ENCODE measurements at places on chromosomes 7 and 10.

- no peak for DNase-seq
These were observed 8.6 kb downstream of the EVX1 start for GRCh38 chr7:27251136-27251651.

DNA sequence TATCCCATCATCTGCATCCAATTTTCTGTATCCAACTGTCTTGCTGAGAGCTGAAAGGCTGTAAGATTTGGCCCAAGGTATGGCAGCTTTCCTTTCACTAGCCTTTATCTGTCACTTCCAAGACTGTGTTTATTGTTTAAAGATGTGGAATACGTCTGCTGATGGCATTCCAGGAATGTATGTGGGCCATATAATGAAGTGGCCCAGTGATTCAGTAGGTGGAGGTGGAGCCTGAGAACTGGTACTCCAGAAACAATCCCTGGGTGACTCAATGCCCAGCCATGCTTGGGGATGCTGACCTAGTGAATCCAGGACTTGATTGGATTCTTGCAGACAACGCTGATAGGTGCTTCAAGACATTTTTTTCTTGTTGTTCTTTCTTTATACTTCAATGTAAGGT is 13.5 kb downstream of the NEUROD6 start:
- DNase-seq: no peak

GRCh38 chr10:95835911-95836310 is 71.9 kb upstream of the CC2D2B start:
- no peak for DNase-seq

DNA sequence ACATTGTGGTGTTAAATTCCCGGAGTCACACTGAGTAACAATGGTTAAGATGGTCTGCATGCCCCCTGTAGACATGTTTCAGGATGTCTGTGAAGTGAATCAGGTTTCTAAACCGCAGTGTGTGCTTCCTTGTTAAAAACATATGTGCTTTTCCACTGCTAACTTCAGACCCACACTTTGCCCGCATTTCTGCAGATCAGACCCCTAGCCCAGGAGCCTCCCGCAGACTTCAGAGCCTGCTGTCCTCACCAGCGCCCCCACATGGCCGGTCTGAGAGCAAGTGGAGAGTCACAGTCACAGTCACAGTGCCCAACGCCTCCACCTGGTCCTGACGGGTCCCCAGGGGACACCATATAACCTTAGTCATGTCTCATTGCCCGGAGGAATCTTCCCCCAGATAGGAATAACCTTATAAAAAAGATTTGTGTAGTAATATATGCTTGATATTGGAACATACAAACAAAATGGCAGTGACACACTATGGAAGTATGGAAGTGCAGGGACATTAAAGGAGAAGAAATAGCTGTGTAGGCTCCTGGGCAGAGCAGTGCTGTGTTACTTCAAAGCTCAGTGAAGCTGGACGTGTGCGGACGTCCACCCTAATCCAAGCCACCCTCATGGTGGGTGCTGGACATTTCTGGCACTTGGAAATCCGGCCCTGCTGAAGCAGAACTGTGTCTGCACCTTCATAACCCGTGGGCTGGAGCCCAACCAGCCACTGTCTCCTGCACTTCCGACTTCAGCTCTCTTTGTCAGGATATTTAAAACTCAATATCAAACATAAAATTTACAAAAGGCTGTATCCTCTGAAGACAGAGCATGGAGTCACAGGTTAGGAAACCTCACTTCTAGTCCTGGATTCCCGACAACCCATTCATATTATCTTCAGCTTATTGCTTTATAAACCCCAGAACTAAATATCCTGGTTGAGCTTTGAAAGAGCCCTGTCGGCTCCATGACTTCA is 29.0 kb downstream of the GSTO2 start:
- no peak for DNase-seq

DNA sequence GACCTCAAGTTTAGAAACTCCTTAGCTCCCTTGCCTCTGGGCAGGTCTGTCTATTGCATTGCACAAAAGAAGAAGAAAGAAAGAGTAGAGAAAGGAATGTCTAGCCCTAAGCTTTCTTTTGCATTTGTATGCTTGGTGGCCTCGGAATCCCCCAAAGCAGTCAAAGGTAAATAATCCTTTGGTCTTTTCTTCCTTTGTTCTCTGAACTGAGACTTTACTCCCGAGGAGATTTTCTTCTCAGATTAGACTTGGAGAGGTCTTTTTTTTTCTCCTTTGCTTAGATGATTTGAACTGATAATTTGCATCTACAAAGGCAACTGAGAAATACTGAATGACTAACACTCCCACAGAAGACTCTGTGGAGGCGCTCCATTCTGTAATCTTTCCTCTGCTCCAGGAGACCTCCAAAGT is 93.2 kb downstream of the AKR1D1 start:
- DNase-seq: no peak

- DNase-seq: no peak
These were observed 175.0 kb upstream of the CHRM2 start for GRCh38 chr7:136693166-136694119.

DNA sequence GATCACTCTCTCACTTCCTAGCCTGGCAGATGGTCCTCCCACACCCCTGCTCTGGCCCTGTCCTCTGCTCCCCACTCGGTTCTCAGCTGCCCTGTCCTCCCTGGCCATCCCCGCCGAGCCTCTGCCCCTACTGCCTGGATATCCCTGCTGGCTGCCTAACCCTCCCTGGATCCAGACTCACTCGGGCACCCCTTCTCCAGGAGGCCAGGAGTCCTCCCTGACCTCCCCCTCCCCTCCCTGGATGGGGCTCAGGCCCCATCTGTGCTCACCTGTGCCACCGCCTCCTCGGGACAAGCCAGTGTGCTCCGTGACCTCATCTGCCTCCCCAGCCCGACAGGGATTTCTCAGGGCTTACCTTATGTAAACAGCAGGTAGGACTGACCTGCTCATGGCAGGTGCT is 406.1 kb downstream of the TCERG1L start:
- DNase-seq: no peak

GRCh38 chr10:126122881-126123280 is 226.5 kb downstream of the FANK1 start:
- no peak for DNase-seq

DNA sequence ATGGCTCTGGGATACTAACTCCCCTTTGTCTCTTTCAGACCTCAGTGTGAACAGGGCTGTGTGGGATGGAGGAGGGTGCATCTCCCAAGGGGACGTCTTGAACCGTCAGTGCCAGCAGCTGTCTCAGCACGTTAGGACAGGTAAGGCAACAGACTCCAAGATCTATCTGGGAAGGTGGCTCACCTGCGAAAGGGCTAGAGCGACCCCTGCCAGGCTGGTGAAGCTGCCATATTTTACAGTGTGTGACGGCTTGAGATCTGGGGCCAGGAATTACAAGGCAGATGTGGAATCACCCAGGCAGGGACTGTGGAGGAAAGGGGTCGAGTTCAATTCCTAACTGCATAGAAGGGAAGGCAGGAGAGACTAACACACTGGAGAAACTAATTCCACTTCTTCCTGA is 11.2 kb downstream of the MUC17 start:
- no peak for DNase-seq

GRCh38 chr7:150378115-150378852 is 846 bp upstream of the ZNF775 start:
- DNase-seq: peak; percentile 33

GRCh38 chr7:87148332-87148955 is 3.8 kb upstream of the DMTF1 start:
- DNase-seq: peak; percentile 40

DNA sequence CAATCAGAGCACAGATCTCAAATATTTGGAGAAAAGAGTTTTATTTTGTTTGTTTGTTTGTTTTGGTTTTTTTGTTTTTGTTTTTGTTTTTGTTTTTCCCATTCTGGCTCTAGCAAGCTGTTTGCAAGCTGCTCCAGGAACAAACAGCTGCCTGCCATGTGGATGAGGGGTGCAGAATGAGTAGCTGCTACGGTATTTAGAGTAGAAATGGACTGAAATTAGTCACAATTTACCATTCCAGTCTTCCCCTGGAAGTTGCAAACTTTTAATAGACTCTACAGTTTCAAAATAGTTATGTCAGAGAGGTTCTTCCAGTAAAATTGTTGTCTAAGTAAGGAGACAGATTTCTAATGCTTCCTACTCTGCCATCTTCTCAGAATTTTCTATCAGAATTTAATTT is 27.1 kb upstream of the TAS2R16 start:
- DNase-seq: no peak

DNA sequence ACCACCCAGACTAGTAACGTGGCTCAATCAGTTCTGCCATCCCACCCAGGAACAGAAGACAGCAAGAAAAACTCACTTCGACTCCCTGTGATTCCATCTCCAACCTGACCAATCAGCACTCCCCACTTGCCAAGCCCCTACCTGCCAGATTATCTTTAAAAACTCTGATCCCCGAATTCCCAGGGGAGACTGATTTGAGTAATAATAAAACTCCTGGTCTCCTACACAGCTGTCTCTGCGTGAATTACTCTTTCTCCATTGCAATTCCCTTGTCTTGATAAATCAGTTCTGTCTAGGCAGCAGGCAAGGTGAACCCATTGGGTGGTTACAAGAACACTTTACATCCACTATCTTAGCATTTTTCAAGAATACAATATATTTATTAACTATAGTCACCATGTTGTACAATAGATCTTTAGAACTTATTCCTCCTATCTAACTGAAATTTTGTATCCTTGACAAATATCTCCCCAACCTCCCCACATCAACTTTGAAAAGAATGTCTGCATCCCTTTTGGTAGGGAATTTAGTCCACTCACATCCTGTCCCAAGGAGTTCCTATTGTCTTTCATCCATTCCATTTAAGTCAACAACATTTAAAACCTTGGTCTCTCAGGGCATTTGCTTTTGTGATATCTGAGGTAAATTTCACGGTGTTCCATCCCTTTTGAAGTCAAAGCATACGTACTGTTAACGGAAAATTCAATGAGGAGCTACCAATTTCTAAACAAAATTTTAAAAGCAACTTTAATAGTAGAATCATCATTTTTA is 163.7 kb downstream of the MACC1 start:
- DNase-seq: no peak

GRCh38 chr10:8438603-8439002 is 384.1 kb downstream of the GATA3 start:
- DNase-seq: no peak

DNA sequence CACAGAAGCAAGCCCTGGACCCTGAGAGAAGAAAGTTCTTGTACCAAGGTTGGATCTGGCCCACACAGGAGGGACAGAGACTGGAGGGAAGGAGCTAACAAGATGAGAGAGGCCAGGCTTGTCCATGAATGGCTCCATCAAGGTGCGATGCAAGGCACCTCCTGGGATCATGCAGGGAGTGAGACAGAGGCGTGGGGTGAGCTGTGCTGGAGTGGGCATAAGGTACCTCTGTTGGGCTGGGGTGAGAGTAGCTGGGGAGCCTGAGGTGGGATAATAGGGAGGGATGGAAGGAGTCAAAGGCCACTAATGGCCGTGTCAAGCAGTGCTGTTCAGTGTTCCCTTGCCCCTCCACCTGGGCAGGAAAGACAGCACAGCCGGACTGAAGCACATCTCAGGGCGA is 9.9 kb downstream of the TMEM72 start:
- DNase-seq: no peak

DNA sequence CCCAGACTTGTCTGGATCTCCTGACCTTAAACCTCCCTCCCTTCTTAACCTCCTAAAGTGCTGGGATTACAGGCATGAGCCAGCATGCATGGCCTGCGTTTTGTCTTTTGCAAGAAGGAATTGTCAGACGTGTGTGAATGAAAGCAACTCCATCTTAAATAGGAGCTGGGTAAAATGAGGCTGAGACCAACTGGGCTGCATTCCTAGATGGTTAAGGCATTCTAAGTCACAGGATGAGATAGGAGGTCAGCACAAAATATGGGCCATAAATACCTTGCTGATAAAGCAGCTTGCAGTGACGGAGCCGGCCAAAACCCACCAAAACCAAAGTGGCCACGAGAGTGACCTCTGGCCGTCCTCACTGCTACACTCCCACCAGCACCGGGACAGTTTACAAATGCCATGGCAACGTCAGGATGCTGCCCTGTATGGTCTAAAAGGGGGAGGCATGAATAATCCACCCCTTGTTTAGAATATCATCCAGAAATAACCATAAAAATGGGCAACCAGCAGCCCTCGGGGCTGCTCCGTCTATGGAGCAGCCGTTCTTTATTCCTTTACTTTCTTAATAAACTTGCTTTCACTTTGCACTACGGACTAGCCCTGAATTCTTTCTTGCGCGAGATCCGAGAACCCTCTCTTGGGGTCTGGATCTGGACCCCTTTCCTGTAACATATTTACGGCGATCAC is 41.2 kb upstream of the SDK1 start:
- DNase-seq: no peak

GRCh38 chr7:73449422-73449821 is 15.8 kb downstream of the FZD9 start:
- no peak for DNase-seq

DNA sequence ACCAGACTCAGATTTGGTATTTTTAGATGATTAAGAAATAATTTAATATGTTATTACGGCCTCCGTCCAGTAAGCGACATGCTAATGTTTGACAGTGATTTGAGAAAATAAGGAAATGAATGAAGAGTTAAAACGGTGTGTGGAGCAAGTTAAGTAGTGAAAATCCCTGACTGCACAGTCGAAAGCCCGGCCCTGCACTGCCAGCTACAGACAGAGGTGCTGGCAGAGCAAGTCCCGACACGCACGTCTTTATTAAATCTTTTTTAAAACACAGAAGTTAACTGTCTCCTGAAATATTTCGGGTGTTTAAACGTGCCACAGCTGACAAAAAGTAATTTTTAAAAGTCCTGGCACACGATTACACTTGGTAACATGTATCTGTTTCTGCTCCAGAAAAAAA is 293.4 kb upstream of the RNF32 start:
- DNase-seq: no peak

DNA sequence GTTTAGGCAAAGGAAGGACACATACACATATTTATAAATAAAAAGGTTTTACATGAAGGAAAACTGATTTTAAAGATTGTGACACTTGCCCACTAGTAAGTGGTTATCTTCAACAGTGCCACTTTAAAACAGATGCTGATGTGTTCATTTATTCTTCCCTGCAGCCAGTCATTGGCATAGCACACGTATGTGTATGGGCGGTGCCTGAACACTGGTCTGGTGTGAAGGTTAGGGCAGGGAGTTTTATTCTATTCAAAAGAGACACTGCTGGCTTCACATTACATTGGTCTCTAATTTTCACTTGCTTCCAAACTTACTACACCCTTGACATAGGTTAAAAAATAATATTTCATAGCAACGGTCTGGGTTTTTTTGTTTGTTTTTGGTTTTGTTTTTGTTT is 57.9 kb downstream of the NOD1 start:
- DNase-seq: no peak

DNA sequence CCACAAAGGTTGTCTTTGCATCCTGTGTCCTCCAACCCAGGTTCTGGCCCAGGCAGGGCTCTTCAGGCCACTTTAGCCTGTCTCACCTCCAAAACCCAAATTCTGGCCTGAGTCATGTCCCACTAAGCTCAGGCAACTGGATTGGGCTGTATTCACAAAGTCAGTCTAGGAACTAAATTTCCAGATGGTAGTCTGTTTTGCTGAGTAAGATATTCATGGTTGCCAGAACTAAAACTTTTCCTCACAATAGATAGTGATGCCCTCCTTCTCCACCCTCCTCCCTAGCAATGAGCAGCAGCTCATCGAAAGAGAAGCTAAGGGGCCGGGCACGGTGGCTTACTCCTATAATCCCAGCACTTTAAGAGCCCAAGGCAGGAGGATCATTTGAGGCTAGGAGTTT is 2.9 kb upstream of the ZNF713 start:
- no peak for DNase-seq

GRCh38 chr7:107666790-107667189 is 6.2 kb downstream of the SLC26A4 start:
- no peak for DNase-seq

Measured in suppressor macrophage treated with lipopolysaccharide for 4 hours (primary cell).